ENCODE measurements at places on chromosomes 16 and 17.

DNA sequence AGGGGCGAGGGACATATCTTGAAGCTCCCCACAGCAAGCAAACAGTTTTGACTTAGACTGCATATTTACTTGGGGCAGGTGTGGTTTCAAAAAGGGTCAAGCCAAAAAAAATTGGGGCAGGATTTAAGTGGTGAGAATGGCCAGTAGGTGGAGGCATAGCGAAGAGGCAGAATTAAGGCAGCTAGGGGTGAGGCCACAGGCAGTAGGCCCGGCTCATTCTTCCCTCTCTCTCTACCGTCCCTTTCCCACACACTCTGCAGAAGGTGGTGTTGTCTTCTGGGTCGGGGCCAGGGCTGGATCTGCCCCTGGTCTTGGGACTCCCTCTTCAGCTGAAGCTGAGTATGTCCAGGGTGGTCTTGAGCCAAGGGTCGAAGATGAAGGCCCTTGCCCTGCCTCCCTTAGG is 2.6 kb downstream of the SHBG start:
- DNase-seq, result peak; percentile 72

GRCh38 chr17:75831032-75831571 is 13.1 kb downstream of the UNC13D start:
- no peak for DNase-seq

GRCh38 chr17:57135026-57135788 is 50.2 kb downstream of the AKAP1 start:
- no peak for DNase-seq

- DNase-seq, result no peak
Measured at GRCh38 chr17:80290156-80290555, 29.5 kb downstream of the RNF213 start.

DNA sequence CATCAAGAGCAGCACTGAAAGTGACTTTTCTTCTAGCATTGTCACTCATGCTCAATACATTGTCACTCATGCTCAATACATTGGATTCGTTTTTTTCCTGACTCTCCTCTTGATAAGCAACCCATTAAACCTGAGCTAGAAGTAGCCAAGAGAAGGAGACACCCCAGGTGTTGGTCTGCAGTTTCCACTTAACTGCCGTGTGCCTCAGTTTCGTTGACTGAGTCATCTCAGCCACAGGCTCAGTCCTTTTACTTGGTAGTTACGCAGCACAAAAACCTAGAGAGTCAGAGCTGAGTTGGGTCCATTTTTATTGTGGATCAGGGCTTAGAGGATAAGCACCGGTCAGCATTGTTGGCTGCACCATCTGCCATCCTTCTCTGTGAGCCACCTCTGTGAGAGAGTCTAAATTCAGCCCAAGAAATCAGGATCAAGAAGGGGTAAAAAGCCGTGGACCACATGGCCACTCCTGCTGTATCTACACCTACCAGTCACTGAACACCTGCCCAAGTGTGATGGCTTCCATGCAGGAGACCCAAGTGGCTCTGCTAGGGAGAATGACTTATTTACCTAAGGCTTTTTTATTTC is 11.3 kb downstream of the GINS2 start:
- no peak for DNase-seq

GRCh38 chr17:3510090-3510489 is 34.3 kb downstream of the ASPA start:
- no peak for DNase-seq

GRCh38 chr16:67872131-67872630 is 671 bp upstream of the EDC4 start:
- DNase-seq, result no peak

GRCh38 chr16:49921106-49921505 is 65.2 kb upstream of the ZNF423 start:
- DNase-seq, result no peak

DNA sequence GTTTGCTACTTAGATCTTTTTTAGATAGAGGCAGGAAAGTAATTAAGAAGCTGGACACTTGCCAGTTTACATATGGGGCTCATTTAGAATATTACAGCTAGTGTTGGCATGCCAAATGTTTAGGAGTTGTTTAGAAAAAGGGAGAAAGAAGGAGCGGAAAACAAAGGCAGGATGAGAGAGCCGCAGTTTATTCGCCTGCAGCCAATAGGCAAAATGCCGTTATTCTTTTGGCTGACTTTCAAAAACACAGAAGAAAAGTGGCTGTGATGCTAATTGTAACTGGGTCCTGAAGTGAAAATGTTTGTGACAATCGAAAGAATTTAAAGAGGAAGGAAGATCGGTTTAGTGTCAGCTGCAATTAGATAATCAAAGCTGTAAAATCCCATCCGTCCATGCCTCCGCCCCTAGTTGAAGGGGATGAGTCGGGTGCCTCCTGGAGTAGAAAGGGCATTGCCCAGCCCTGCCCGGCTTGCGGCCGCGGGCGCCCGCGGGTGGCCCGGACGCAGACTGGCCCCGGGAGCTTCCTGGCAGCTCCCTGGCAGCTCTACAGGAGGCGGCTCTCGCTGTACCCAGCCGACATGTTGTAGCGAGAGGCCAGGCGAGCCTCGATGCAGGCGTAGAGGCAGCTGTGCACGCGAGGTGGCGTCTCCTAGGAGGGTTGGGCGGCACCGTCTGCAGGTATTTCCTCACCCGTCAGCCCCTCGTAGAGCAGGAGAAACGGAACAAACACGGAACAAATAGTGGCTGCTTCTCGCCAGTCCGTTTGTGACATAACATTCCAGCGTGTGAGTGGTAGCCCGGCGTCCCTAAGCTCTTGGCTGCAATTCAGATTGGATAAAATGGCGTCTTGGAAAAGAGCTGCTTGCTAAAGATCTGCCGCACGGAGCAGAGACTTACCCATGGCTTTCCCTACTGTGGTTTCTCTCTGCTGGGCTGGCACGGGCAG is 82.2 kb downstream of the TNRC6C start:
- no peak for DNase-seq

DNA sequence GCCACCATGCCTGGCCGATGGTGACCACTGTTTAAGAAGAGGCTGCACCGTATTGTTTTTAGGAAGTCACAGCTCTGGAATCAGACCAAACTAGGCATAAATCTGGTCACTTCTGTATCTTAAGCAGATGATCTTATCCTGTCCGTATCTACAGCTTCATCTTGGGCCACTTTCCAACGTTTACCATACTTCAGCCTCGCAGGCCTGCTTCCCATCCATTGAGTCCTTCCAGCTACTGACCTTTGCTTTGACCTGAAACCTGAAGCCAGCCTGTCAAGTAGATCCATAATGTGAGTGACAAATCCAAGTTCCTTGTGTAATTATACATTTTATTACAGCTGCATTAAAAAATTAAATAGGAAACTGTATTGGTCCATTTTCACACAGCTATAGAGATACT is 1033.0 kb downstream of the CDH11 start:
- DNase-seq, result no peak

- DNase-seq, result no peak
Measured at GRCh38 chr17:31404028-31404949, 12.8 kb downstream of the RAB11FIP4 start.

DNA sequence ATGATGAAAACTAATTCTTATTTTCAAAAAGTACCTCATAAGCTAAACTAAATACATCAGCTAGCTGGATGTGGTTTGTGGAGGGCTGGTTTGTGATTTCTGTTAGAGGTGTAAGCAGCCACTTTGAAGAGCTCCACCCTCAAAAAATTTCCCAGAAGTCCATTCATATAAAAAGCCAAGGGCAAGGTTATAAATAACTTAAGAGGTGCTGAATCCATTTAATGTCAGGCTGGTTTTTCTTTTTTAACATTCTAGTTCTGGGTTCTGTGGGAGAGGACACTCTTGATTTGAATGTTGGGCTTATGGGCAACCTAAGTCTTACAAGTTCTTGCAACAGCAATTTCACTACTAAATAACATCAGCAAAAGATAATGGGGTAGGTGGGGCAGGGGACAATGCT is 3.4 kb upstream of the WIPI1 start:
- DNase-seq, result no peak

DNA sequence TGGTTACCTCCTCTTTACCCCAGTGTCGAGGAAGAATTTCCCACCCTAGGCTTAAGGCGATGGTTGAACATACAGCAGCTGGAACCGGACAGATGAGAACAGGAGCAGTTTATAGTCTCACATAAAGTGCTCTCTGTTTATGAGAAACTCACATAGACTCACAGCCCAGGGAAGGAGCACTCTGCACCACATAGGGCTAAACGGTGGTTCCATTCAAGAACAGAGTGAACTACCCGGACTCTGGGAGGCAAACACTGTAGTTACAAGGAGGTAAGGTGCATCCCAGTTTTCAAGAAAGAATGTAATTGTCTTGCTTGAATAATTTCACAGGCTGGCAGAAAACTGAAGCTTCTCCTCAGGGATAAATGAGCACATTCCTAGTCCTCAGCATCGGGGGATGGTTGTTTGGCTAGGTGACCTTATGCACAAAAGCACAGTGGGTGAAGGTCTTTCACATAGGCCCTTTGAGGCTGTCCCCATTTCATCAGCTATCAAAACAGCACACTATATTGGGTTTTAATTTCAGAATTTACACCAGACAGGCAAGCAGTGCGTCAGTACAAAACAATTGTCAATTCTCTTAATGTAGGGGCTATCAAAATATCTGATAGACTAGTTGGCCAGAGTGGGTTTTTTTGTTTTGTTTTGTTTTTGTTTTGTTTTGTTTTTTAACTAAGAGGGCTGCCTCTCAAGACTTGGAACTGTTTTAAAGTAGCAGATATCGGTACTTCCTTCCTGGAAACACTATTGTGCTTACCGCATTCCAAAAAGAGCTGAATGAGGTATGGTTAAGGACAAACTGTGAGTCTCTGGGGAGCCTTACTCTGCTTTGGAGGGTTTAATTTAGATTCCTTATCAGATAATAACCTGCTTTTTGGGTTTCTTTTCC is 918.1 kb upstream of the CDH8 start:
- DNase-seq, result no peak

- DNase-seq, result no peak
Measured at GRCh38 chr17:57045868-57046704, 39.0 kb upstream of the AKAP1 start.

- DNase-seq, result no peak
Measured at GRCh38 chr17:250487-251300, 69.2 kb upstream of the DOC2B start.

DNA sequence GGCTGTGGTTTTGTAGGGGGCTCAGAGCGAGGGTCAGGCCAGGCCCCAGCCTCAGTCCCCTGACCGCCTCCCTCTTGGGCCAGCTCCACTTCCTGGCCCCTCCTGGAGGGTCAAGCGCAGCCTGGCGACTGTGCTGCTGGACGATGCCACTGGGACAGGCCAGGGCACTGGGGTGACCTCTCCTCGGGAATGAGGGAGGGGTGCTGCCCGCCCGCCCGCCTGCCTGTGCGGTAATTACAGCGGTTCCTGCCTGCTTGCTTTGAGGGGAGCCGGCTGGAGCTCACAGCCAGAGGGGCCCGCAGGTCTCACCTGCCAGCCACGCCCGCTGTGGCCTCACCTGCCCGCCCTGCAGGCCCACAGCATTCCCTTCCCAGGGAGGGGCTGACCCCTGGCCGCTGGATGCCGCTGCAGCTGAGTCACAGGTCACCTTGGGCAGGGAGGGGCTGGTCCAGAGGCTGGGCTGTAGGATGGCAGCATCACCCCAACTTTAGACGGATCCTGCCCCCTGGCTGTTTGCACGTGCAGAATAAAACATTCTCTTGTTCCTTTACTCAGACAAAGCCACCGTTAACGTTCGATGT is 76.7 kb upstream of the CBX4 start:
- peak; percentile 34 for DNase-seq

GRCh38 chr17:82160075-82160474 is 52.6 kb downstream of the CCDC57 start:
- no peak for DNase-seq

DNA sequence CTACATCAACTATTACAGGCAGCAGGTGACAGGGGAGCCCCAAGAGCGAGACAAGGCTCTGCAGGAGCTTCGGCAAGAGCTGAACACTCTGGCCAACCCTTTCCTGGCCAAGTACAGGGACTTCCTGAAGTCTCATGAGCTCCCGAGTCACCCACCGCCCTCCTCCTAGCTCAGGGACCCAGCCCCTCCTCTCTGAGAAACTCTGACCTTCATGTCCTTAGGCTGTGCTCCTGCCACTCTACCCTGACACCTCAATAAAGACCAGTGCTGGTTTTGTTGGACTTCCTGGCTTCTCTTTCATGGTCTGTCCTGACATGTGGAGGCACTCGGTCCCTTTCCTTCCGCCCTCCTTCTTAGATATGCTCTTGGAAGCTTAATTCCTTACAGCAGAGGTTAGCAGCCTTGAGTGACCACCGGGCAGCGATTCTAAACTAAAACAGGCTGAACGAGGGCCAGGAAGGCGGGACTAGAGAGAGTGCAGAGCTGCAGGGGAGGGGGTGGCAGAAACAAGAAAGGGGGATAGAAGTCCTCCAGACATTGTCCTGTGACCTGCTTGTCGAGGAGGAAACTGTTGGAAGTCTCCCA is 915 bp downstream of the AHSP start:
- no peak for DNase-seq

GRCh38 chr16:22353191-22353919 is 21.1 kb downstream of the CDR2 start:
- peak; percentile 81 for DNase-seq

DNA sequence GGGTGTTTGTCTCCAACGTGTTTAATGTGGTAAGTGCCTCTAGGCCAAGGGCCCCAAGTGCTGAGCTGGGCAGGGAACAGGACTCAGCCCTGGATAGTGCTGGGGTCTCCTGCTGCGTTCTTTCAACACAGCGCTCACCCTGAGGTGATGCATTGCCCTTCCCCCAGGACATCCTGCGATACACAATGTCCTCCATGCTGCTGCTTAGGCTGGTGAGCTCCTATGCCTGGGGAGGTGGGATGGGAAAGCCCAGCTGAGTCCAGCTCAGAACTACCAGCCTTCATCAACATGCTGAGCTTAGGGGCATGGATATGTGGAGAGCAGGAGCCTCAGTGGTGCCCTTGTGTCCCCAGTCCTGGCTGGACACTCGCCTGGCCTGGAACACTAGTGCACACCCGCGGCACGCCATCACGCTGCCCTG is 563 bp downstream of the ZACN start:
- DNase-seq, result no peak

- DNase-seq, result no peak
Measured at GRCh38 chr17:65323049-65323448, 185.9 kb downstream of the RGS9 start.

DNA sequence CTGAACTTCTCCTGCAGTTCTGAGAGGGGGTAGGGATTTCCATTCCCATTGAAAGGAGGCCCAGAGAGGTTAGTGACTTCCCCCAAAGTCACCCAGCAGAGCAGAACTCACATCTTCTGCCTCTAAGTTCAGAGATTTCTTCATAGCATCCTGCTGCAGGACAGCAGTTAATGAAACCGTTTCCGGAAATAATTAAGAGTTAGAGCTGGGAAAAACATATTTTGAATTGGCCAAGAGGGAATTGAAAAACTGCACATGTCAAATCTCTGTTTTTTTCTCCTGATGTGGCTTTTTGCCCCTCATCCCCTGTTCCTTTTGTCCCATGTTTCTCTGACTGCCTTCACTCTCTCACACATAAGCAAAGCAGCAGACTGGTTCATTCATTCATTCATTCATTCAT is 26.6 kb downstream of the ITPRIPL2 start:
- DNase-seq, result no peak

GRCh38 chr17:49494986-49495841 is at the start of gene NGFR:
Gene NGFR, plus strand, starts transcription at chr17:49495293. Its CDS starts 125 bp downstream, at chr17:49495418.
- peak; percentile 70 for DNase-seq

- no peak for DNase-seq
Measured at GRCh38 chr16:23374721-23375510, 72.8 kb downstream of the SCNN1B start.

- DNase-seq, result no peak
Measured at GRCh38 chr16:65991149-65991701, 375.3 kb upstream of the CDH5 start.

GRCh38 chr17:59154721-59155438 is at the start of gene SKA2:
Gene SKA2, minus strand, starts transcription at chr17:59155186. Its CDS starts 23 bp downstream, at chr17:59155163.
- peak; percentile 100 for DNase-seq

Measured in cardiac muscle cell (in vitro differentiated cells and primary cell).